ENCODE measurements at places on chromosomes 1 and 21.

- DNase-seq: peak; percentile 42
Observed at GRCh38 chr1:226763905-226764264, 24.8 kb upstream of the ITPKB start.

DNA sequence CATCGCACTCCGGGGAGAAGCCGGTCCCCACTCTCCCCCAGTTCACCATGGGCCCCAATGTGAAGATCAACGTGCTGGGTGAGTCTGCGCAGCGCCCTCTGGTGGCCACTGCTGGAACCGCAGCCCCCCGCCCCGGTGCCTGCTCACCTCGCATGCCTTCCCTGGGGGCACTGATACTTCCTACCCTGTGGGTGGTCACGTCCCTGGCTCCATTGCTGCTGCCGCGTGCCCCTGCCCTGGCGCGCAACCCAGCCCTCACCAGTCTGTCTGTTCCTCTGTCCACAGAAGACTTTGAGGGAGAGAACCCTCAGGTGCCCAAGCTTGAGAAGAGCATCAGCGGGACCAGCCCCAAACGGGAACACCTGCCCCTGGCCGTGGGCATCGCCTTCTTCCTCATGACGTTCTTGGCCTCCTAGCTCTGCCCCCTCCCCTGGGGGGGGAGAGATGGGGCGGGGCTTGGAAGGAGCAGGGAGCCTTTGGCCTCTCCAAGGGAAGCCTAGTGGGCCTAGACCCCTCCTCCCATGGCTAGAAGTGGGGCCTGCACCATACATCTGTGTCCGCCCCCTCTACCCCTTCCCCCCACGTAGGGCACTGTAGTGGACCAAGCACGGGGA lies 7.6 kb downstream of the EFNA3 start:
- peak; percentile 67 for DNase-seq

DNA sequence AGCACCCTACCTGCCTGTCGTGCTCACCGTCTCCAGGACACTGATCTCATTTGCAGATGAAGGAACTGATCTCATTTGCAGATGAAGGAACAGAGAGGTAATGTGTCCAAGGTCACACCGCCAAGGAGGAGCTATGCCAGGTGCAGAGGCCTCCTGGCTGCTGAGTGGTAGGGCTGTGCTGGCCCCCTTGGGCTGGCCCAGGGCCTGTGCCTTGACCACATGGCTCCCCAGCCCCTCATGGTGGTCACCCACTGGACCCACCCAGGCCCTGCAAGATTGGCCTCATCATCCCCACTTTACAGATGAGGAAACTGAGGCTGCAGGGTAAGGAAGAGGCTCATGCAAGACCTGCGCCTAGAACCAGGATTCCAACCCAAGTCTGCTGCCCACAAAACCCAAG lies 628.3 kb downstream of the MATN1 start:
- DNase-seq: no peak

DNA sequence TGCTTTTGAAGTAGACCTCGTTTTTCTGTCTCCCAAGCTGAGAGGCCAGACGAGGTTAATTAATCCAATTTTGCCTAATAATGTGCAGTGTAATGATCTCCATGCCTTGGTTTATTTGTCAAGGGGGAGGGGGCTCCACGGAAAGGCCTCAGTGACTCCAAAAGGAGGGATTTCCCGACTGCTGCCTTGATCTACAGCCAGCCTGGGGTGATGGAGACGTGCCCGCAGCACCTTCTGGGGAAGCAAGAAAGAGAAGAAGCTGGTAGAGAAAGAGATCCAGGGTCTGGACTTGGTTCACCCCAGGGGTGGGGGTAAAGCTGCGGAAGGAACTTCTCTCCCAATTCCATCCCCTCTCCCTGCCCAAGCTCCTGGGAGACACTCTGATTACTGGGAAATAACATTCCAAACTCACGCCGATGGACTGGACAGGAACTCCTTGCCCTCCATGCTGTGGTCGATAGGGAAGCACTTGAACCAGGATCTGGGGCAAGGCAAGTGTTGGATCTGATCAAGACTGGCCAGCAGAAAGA lies 44.1 kb upstream of the SIM2 start:
- no peak for DNase-seq

- no peak for DNase-seq
Observed at GRCh38 chr1:110229348-110230001, 19.4 kb downstream of the KCNC4 start.

DNA sequence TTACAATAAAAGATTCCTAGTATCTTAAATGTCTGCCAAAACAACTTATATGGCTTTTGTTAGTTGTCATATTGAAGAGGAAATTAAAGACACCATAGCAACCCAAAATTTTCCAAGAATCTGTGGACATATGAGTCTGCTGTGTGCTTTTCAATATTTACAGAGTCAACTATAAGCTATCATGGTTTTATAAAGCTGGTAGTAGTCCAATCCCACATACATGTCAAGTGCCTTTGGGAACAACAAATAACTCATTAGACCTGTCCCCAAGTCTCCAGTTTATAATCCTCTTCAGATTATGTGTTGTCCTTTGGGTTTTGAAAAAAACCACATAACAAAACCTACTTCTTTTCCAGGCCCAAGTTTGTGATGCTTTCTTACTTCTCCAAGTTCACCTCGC lies 293.8 kb upstream of the USP25 start:
- no peak for DNase-seq

DNA sequence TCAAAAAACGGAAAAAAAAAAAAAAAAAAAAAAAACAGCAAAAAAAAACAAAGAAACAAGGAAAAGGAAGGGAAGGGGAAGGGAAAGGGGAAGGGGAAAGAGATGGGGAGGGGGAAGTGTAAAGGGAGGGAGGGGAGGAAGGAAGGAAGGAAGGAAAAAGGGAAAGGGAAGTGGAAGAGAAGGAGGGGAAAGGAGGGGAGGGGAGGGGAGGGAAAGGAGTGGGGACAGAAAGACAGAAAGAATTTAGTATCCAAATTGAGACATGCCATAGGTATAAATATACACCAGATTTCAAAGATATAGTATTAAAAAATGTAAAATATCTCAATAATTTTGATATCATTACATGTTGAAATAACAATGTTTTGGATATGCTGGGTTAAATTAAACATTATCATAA lies 25.8 kb downstream of the ARID4B start:
- no peak for DNase-seq

DNA sequence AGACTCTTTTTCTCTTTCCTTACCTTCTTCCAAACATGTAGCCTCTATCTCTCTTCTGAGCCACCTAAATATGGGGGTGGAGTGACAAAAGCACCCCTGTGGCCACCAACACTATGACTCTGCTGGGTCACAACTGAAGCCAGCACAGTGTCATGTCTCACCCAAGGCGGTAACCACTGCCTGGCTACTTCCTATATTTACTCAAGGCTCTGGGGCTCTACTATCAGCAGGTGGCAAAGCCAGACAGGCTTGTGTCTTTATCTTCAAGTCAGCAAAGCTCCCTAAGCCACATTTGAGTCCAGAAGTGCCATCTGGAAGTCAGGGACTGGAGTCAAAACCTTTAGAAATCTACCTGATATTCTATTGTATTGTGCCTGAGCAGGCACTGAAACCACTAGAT lies 1515.2 kb downstream of the PLA2G4A start:
- DNase-seq: no peak

- no peak for DNase-seq
Observed at GRCh38 chr1:101898137-101898536, 98.6 kb downstream of the OLFM3 start.

DNA sequence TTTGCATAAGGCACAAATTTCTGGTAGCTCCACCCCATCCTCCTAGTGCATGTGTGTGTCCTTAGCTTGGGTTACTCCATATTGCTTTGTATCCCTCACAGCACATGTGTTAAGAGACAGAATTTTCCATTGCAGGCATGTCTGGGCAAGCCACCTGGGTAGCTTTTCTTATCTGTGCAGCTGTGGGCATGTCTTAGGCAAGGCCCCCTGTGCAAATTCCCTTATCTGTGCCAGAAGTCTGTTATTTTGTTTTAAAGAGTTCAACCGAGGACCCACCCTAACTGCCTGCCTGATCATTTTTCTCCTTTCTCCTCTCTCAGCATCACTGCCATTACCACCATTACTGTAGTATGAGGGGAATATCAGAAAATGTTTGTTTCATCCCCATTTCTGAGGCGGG lies 131.9 kb downstream of the CYYR1 start:
- no peak for DNase-seq

- no peak for DNase-seq
Observed at GRCh38 chr1:87150143-87150542, 178.5 kb upstream of the LMO4 start.

DNA sequence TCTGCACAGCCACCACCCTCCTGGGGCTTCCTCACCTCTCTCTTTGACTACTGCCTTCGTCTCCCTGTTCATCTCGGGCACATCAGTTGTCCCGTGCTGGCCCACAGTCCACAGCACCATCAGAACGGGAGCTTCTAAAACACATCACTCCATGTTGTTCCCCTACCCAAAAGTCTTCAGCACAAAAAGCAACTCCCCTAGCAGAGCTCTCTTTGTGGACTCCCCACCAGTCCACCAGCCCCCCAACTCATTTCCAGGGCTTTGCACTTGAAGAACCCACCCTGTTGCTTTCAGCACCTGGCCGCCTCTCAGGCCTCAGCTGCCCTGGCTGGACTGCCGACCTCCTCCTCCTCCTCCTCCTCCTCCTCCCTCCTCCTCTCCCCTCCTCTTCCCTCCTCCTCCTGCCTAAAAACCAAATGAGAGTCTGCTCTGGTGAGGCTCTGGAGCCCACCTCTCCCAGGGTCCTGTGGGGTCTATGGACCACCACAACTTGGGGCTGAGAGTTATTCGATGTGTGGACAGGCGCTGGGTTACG lies 251.2 kb upstream of the VAMP3 start:
- DNase-seq: no peak

DNA sequence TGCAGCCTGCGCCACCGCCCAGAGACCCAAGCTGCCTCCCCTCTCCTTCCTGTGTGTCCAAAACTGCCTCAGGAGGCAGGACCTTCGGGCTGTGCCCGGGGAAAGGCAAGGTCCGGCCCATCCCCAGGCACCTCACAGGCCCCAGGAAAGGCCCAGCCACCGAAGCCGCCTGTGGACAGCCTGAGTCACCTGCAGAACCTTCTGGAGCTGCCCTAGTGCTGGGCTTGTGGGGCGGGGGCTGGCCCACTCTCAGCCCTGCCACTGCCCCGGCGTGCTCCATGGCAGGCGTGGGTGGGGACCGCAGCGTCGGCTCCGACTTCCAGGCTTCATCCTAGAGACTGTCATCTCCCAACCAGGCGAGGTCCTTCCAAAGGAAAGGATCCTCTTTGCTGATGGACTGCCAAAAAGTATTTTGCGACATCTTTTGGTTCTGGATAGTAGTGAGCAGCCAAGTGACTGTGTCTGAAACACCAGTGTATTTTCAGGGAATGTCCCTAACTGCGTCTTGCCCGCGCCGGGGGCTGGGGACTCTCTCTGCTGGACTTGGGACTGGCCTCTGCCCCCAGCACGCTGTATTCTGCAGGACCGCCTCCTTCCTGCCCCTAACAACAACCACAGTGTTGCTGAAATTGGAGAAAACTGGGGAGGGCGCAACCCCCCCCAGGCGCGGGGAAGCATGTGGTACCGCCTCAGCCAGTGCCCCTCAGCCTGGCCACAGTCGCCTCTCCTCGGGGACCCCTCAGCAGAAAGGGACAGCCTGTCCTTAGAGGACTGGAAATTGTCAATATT lies 19.0 kb upstream of the CCDC27 start:
- no peak for DNase-seq

- no peak for DNase-seq
Observed at GRCh38 chr1:21659924-21660326, 9.2 kb downstream of the RAP1GAP start.

GRCh38 chr1:26016953-26017545 lies 4.5 kb upstream of the EXTL1 start:
- no peak for DNase-seq

- DNase-seq: no peak
Observed at GRCh38 chr21:10272216-10272615, 249.2 kb upstream of the TPTE start.

GRCh38 chr1:160859166-160859565 lies 3.5 kb downstream of the CD244 start:
- no peak for DNase-seq

DNA sequence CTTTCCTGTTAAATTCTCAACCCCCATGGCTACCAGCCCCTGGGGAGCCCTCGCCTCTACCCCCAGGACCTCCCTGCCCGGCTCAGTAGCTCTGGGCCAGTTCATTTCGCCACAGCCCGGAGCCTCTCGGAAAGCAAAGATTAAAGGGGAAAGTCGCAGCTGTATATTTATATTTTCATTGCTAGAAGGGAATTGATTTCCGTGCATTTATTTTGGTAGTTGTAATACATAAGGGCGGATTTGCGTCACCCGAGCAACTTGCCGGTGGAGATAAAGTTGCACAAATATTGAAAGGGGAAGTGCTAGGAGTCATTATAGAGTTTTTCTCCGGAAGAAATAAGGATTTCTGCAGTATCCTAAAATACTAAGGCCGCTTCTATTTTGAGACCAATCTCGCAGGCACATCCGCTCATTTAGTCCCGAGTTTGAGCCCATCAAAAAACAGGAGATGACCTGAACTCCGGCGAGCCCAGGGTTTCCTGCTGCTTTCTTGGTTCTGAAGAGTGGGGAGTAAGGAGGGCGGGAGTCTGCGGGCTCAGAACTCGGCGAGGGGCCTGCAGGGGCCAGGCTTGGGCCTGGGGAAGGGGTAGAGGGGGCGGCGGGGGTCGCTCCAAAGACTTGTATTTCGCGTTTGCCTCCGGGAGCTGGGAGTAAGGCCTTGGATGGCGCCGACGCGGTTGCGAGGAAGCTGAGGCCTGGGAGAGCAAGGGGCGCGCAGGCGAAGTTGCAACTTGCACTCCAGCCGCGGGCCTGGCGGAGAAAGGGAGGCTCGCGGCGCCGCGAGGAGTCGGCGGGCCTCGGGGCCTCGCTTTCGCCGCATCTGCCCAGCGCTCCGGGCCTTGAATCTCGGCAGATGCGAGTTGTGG lies 2.5 kb upstream of the HLX start:
- DNase-seq: no peak

DNA sequence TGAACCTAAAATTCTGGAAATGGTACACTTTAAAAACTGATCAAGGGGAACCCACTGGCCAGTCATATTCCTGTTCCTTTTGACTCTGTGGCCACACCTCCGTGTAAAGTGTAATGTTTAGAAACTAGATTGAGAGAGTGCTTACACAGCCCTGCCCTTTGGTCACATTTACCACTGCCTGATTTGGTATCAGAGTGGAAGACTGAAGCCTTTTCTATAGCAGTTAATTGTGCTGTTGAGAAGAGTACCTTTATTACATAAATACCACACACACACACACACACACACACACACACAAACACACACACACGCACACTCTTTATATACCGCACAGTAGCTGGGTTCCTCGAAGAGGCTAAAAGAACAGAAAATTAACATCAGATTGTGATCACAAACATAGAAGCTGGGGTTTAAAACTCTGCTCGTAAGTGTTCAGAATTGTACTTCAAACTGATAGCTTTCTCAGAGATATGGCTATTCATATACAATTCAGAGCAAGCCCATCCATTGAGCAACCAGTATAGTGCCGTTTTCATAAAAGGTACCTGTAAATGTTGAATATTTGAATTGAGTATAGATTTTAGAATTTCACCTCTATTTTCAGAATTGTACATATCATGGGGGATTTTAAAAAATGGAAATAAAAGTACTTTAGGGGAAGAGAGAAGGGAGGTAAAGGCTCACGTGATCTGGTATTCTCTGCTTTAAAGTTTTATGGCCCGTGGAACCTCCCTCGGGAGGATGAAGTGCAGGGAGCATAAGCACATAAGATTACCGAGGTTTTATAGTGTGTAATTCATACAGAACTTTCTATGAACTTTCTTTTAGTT lies 37.5 kb downstream of the CAMTA1 start:
- no peak for DNase-seq

- DNase-seq: no peak
Observed at GRCh38 chr1:100612540-100612939, 74.6 kb downstream of the GPR88 start.

GRCh38 chr1:180837020-180837419 lies 75.7 kb upstream of the KIAA1614 start:
- DNase-seq: no peak

Measured in stimulated activated CD4-positive, alpha-beta T cell treated with anti-CD3 and anti-CD28 coated beads, TNF-alpha, amount 100 ng/mL, for 24 hours (primary cell).